T-helper 1 cell (primary cell): ENCODE measurements at places on chromosomes 5 and 9.

DNA sequence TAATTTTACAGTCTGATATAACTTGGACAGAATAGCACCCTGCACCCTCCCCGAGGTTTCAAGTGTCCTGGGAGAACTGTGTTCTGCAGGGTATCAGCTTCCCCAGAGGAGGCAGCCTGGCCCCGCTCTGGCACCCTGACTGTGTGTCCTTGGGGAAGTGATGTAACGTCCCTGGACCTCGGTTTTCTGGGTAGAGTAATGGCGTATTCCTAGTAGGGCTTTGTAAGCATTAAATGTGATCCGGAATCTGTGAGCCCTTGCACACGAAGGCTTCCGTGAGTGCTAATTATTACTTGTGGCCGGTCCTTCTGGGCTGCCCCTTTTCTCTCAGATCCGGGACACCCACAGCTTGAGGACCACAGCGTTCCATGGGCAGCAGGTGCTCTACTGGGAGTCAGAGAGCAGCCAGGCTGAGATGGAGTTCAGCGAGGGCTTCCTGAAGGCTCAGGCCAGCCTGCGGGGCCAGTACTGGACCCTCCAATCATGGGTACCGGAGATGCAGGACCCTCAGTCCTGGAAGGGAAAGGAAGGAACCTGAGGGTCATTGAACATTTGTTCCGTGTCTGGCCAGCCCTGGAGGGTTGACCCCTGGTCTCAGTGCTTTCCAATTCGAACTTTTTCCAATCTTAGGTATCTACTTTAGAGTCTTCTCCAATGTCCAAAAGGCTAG lies 1.0 kb upstream of the CACFD1 start:
- no peak for DNase-seq

GRCh38 chr5:93421987-93422401 lies 159.0 kb downstream of the NR2F1-AS1 start:
- DNase-seq = no peak

- DNase-seq = no peak
Measured at GRCh38 chr9:105332471-105332870, 88.0 kb downstream of the SLC44A1 start.

GRCh38 chr9:89380437-89381307 lies 62.4 kb downstream of the SECISBP2 start:
- DNase-seq = no peak

GRCh38 chr9:71136696-71137095 lies 15.3 kb upstream of the TRPM3 start:
- DNase-seq = no peak

GRCh38 chr5:158783382-158783781 lies 316.3 kb downstream of the EBF1 start:
- DNase-seq = no peak

DNA sequence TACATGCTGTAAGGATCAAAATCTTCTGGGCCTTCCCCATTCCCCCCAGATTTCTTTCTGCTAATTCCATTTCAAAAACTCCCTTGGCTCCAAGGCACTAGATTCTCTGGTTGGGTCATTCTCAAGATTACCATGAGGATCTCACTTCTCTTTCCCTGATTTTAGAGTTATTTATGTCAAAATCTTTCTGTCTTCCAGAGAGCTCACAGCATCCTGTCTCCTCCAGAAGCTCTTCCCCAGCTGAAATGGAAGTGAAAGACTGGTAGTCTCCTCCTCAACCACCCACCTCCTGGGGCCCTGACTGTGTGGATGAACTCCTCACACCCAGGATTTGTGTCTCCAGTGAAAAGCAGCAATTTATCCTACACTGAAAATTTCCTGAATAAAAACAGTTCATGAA lies 11.9 kb upstream of the ZNF366 start:
- no peak for DNase-seq

DNA sequence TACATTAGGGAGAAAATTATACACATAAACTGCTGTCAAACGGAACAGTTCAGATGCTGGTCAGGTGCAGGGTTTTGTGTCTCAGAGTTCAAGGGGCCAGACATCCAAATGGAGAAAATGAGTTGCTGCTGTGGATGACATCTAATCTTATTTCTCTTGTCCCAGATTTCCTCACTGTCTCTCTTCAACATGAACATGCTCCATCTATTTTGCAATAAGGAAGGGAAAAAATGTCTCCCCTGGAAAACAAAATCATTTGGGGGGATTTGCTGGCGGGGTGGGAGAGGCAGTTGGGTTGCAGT lies 51.2 kb downstream of the SHB start:
- DNase-seq = no peak

GRCh38 chr5:161286066-161286655 lies 260.4 kb downstream of the GABRB2 start:
- DNase-seq = no peak

DNA sequence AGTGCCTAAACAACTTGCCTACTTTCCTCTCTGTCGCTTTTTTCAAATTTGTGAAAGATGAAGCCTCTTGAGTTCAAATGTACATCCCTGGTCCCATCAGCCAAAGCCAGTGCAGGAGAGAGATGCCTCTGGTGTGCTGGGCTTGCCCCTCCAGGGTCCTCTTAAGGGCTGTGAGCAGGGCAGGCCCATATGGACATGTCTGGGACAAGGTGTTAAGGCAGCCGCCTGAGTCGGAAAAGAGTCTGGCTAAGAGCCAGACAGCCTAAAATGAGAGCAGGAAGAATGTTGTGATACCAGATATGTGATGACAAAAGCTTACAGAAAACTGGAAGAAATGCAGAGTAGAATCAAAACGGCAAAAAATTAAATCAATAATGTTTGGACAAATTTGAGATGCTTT lies 72.5 kb downstream of the APTX start:
- DNase-seq = no peak

DNA sequence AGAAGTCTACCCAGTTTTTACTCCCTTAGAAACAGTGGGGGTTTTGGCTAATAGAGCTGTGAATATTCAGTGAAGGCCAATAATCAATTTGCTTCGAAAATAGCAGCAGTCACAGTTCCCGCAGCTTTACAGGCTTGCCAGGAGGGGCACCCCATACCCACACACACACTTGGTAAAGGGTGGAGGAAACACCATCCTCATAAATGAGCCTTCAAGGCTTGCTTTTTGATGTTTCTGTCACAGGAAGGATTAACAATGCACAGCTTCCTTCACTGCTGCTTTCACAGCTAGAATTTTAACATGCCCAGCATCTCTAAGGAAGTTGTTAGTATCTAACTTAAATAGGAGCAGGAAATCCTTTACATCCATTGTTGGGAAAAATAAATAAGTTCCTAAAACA lies 1247.5 kb upstream of the C9orf72 start:
- no peak for DNase-seq

DNA sequence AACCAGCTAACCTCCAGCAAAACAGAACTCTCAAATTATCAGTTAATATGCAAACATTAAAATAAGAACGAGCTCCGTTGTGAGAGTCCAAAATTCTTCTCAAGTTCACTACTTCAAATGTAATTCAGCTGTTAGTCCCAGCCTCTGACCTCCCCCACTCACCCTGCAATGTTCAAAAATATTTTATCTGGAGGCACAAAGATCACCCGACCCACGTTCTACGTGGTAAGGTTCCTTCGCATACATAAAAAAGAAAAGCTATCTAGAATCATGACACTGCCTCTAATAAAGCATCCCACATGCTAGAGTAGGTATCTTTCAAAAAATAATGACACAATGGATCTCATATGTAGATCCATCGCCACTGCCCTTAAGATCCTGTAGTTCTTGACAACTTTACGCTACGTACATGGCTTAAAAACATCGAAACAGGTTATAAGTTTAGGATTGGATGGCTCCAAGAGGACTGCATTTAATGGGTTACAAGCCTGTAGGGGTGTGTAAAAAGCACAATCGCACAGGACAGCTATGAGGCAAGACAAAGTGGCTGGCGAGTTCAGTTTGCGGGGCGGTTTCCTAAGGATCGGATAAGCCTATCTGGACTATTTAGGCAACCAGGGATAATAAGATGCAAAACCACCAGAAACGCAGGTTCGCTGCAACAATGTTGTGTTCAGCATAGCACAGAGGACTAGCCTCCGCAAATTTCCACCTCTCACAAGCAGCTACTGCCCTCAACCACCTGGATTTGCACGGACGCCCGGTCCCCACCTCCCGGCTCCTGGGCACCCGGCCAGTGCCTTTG lies 969 bp downstream of the CLK4 start:
- DNase-seq = no peak

- no peak for DNase-seq
Measured at GRCh38 chr9:89592963-89593726, 11.7 kb upstream of the GADD45G start.

DNA sequence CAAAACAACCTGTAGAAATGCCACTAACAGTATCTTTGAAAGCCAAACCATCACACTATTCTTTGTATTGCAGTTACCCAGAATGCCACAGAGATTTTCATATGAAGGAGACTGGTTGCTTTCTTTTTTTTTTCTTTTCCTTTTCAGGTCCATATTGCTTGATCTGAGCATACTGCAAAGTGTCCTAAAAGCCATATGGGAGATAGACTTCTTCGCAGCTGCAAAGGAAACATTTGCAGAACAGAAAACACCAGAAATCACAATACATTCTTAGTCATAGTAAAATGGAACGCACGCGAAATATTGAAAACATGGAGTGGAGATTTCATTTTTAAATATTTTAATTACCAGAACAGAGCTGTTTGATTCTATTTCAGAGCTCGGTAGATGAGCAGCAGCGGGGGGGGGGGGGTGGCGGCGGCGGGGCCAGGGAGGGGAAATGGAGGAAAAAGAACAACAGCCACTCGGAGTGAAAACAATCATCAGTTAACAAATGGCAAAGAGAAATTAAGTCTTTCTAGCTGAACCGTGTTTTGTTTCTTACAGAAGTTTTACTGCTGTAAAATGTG lies 284.1 kb downstream of the NFIB start:
- DNase-seq = no peak

- no peak for DNase-seq
Measured at GRCh38 chr5:121675924-121676323, 175.8 kb upstream of the FTMT start.

- peak; percentile 28 for DNase-seq
Measured at GRCh38 chr9:125142560-125143376, 560 bp downstream of the SCAI start.

DNA sequence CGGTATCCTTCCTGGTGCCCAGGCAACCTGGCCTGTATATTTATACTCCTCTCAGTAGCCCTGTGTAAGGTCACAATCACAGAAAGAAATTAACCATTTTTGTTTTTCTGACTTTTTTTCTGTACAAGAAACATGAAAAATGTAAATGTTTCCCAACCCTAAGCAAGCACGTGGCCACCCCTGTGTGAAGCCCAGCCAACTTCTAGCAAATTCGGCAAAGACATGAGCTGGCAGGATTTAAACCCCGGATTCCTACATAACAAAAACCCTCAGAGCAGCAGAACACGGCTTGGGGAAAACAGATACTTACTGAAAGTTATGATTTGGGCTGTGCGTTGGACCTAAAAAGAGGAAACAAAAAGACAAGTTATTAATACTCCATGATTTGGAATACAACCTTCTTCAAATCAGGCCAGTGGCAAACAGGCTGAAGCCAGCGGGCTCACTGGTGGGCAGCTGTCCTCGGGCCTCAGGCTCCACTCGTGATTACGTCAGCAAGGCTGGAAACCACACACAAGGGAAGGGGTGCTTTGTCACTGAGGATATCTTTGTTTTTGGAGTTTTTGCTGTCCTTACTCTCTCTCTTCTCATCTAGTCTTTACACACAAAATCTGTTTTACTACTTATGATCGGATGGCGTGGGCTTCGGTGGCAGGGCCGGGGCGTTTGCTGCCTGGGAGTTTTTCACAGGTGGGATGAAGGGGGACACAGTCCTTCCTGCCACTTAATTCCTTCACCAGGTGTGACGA lies 194.1 kb downstream of the ROR2 start:
- DNase-seq = no peak

DNA sequence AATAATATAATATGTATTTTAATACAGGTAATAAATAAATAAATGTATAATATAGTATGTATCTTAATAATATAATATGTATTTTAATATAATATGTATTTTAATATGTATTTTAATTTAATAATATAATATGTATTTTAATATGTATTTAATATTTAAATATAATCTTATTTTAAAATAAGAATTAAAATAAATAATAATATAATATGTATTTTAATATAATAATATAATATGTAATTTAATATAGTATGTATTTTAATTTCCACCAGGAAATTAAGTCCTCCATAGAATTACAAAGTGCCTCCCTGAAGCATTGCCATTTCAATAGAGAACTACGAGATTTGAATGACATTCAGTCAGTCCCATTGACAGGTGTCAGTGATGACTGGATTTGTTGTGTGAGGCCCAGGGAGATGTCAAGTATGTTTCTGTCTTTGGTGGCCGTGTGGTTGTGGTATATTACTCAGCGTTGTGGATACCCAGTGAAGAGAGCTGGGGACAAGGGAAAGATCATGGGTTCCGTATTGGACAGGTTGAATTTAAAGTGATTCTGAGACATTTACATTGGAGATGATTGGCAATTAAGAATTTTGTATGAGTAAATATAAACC lies 14.2 kb upstream of the C5orf46 start:
- no peak for DNase-seq

- DNase-seq = no peak
Measured at GRCh38 chr9:102922526-102922925, 72.6 kb upstream of the CYLC2 start.

DNA sequence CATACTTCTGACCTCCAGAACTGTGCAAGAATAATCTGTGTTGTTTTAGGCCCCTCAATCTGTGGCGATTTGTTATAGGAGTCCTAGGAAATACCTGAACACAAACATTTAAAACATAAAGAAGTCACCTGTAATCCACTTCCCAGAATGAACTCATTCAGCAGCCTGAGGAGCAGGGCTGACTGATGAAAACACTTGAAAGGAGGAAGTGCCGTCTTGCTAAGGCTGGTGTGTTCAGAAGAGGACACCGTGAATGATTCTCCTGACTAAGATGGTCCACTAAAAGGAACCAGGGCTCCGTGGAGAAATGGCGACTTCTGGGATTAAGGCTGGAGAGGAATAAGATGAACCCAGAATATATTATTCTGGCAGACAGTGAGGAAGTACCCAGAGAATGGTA lies 18.7 kb upstream of the MARCHF6 start:
- no peak for DNase-seq

GRCh38 chr5:109690242-109690974 lies 681 bp downstream of the MAN2A1 start:
- peak; percentile 34 for DNase-seq

DNA sequence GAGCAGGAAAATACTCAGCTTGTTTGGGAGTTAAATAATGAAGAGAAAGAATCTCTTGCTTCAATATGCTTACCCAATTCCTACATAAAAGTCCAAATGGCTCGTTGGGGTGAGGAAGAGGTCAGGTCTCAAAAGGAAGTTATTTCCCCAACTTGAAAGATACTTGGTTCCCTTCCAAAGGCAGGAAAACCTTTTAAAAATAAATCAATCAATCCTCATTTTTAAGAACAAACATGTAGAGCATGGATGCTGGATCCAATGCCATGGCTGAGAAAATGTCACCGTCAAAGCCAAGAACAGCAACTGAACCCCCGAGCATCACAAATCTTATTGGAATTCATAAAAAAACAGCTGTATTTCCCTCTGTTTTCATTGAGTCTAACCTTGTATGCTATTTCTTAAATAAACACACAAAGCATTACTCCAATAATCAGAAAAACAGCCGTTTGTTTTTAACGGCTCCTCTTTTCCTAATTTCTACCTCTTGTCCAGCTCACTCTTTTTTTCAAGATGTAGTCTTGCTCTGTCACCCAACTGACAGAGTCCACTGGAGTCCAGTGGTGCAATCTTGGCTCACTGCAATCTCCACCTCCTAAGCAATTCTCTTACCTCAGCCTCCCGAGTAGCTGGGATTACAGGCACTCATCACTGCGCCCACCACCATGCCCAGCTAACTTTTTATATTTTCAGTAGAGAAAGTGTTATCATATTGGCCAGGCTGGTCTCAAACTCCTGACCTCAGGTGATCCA lies 140.7 kb downstream of the GNA14 start:
- no peak for DNase-seq
